ENCODE measurements at places on chromosomes 7 and 10.

GRCh38 chr7:138898255-138898654 is 82.9 kb downstream of the KIAA1549 start:
- peak; percentile 33 for DNase-seq

GRCh38 chr10:79022565-79023230 is 46.1 kb upstream of the ZMIZ1 start:
- DNase-seq, result peak; percentile 61

GRCh38 chr10:79397575-79398303 is 47.7 kb downstream of the ZCCHC24 start:
- no peak for DNase-seq

DNA sequence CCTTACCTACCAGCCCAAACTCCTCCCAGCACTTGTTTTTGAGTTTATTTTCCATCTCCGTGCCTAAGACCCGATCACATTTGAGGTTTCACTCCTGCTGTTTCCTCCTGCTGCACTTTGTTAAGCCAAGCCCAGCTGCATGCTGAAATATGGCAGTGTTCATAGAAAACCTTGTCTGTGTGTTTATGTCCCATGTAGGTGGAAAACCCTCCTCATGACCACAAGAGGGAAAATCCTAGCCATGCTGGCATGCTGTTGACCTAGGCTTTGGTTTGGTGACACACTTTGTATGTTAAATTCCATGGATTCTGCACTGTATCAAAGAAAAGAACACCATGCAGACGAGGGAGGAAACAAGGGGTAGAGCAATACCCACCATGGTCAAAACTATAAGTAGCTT is 154.4 kb downstream of the CUBN start:
- DNase-seq, result peak; percentile 4

- no peak for DNase-seq
Observed at GRCh38 chr7:85094046-85094725, 92.7 kb downstream of the SEMA3D start.

DNA sequence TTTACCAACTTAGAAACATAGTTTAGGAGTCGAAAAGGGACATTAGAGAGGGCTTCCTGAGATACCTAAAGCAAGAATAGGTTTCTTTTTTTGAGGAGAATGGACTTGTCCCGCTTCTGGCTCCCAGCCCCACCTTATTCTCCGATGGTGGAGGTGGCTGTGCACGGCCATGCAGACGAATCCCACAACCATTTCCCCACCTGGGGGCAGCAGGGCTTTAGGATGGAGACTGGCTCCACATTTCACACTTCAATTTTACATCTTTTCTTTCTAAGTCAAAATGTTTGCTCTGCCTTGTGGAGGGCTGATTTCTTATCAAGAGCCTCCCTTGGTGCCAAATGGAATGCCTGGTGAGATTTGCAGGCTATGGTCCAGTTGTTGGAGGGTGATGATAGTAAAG is 118.5 kb downstream of the GLRX3 start:
- DNase-seq, result no peak

DNA sequence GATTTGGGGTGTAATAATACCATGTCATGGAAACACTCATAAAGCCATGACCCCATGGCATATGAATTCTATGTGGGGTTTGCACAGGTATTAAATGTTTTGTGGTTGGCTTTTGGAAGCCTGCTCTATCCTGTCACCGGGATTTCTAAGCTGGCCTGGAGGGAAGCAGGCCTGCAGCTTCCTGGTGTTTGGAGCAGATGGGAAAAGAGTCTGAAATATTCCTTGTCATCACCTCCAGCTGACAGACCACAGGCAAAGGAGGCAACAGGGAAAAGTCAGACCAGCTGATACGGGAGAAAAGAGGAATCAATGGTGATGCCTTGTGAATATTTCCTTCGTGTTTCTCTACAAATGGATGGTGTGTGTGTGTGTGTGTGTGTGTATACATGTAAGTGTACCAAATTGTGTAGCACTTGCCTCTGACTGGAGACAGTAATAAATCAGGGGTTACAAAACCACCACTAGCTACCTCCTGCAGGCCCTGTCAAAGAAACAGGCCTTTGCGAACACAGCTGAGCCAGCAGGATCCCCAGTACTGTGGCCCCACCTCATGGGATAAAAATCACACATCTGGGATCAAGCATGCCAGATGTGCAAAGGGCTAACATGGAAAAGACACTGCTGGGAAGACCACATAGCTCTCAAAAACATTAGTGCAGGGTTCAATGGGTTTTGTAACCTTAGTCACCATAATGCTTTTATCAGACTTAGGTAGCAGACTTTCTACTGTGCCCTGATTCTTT is 120.8 kb upstream of the HPS1 start:
- DNase-seq, result no peak

- no peak for DNase-seq
Observed at GRCh38 chr10:52440612-52441285, 126.7 kb downstream of the DKK1 start.

- no peak for DNase-seq
Observed at GRCh38 chr7:140591180-140591902, 49.3 kb downstream of the DENND2A start.

GRCh38 chr7:65971021-65971420 is 11.0 kb downstream of the GUSB start:
- no peak for DNase-seq

- DNase-seq, result no peak
Observed at GRCh38 chr10:35961501-35961900, 319.4 kb upstream of the FZD8 start.

- DNase-seq, result peak; percentile 62
Observed at GRCh38 chr7:100400656-100401055, 27.4 kb downstream of the PILRA start.

- DNase-seq, result peak; percentile 92
Observed at GRCh38 chr7:45026984-45027773, 27.2 kb downstream of the CCM2 start.

DNA sequence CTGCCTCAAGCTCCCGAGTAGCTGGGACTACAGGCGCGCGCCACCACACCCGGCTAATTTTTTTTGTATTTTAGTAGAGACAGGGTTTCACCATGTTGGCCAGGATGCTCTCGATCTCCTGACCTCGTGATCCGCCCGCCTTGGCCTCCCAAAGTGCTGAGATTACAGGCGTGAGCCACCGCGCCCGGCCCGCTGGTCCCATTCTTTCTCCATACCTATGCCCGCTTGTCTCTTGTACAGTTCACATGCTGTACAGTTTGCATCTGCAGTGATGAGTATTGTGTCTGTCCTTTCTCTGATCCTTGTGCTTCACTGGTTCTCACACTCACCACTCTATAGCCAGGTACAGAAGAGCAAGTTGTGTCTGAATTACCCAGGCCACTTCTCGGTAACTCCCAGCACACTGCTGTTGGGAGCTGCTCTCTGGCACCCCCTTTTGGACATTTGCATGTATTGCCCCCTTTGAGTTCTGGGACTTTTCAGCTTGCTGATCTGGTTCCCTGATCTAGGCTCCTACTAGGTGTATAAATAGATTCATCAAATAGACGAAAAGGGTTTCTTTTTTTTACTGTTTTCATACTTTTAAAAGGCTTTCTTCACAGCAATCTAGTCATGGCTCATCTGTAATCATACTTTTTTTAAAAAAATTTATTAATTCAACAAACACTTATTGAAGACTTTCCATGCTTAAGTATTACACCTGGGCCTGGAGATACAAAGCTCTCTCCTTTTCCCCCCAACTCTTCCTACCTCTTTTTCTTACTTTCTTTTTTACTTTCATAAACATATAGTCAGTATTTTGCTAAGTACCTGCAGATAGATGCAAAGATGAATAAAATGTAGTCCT is 53.5 kb downstream of the AOAH start:
- peak; percentile 91 for DNase-seq

DNA sequence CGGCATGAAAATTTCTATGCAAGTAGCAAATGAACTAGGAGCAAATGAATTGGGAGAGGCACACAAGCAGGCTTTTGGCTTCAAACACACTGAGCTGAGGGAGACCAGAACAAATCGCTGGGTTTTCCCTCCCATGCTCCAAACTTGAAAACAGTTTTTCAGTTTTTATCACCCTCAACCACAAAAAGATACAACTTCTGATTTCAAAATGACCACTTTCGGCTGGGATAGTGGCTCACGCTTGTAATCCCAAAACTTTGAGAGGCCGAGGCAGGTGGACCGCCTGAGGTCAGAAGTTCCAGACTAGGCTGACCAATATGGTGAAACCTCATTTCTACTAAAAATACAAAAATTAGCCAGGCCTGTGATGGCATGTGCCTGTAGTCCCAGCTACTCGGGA is 9.0 kb upstream of the CHUK start:
- DNase-seq, result no peak

- DNase-seq, result no peak
Observed at GRCh38 chr7:121796936-121797656, 75.9 kb upstream of the PTPRZ1 start.

- DNase-seq, result no peak
Observed at GRCh38 chr10:61179771-61180170, 235.8 kb upstream of the RHOBTB1 start.

DNA sequence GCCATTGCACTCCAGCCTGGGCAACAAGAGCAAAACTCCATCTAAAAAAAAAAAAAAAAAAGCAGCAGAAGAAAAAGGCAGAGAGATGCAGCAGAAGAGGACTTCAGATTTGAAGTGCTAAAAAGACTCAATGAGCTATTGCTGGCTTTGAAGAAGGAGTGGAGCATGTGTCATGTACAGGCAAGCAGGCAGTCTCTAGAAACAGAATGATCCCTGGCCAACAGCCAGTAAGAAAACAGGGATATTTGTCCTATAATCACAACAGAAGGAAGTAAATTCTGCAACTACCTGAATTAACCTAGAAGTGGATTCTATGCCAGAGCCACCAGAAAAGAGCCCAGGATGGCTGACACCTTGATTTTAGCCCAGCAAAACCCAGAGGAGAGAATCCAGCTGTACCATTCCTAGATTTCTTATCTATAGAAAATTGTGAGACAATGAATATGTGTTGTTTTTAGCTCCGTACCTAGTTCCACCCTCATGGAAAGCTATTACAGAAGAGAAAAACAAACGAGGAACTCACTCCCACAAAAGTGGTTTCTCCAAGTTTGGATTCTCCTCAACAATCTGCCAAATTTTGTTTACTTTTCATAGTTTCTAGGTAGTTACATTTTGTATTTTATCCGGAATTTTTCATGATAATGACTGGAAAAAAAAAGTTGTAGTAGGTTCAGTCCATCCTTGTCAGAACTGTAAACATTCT is 198.2 kb upstream of the GNAI1 start:
- DNase-seq, result no peak
